ENCODE measurements at places on chromosomes 2 and 18. TPM values are rescaled to one million over a fixed set of nuclear protein-coding genes. Genes with fewer than 3 reads are reported as not detected.

- peaks cover 2% of the 10 kb centered on the region for H3K4me1 ChIP-seq
- no peak overlapping the region for H3K4me3 ChIP-seq
- H3K27ac ChIP-seq, result no peak overlapping the region
- no peaks in the 10 kb centered on the region for H3K27me3 ChIP-seq
- no peak for DNase-seq
Measured at GRCh38 chr2:54227798-54228197, 28.2 kb downstream of the TSPYL6 start.

DNA sequence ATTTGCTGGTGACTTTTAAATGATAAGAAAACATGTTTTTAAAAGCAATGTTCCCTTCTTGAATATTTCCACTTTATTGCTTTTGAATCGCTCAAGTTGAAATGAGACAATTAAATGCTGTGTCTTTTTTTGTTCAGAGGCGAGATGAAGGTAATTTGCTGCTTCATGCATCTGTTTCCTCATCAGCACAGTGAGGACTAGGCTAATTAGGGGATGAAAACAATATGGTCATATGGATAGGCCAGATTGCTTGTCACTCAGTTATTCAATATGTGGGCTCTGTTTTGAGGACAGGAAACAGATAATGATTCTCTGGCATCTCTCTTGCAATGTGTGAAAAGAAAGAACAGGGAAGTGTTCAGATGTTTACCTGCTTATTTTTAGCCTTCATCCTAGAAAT, 61.0 kb downstream of the ERBB4 start:
- H3K27ac ChIP-seq, result no peak overlapping the region
- H3K36me3 ChIP-seq, result no peaks in the 10 kb centered on the region
- no peaks in the 10 kb centered on the region for H3K4me1 ChIP-seq
- H3K4me3 ChIP-seq, result no peak overlapping the region
- H3K27me3 ChIP-seq, result no peaks in the 10 kb centered on the region
- no peak for DNase-seq

- H3K36me3 ChIP-seq, result no peaks in the 10 kb centered on the region
- DNase-seq, result no peak
- no peaks in the 10 kb centered on the region for H3K4me1 ChIP-seq
- H3K4me3 ChIP-seq, result no peak overlapping the region
Measured at GRCh38 chr18:22267697-22268096, 98.3 kb downstream of the GATA6 start.

CRYGC gene
- not detected for total RNA-seq

GRCh38 chr2:237722616-237723015, 76.0 kb upstream of the RBM44 start:
- peaks cover 57% of the 10 kb centered on the region for H3K4me1 ChIP-seq
- no peaks in the 10 kb centered on the region for H3K27me3 ChIP-seq
- H3K4me3 ChIP-seq, result no peak overlapping the region
- peaks cover 44% of the 10 kb centered on the region for H3K36me3 ChIP-seq
- DNase-seq, result no peak
- H3K27ac ChIP-seq, result no peak overlapping the region

DNA sequence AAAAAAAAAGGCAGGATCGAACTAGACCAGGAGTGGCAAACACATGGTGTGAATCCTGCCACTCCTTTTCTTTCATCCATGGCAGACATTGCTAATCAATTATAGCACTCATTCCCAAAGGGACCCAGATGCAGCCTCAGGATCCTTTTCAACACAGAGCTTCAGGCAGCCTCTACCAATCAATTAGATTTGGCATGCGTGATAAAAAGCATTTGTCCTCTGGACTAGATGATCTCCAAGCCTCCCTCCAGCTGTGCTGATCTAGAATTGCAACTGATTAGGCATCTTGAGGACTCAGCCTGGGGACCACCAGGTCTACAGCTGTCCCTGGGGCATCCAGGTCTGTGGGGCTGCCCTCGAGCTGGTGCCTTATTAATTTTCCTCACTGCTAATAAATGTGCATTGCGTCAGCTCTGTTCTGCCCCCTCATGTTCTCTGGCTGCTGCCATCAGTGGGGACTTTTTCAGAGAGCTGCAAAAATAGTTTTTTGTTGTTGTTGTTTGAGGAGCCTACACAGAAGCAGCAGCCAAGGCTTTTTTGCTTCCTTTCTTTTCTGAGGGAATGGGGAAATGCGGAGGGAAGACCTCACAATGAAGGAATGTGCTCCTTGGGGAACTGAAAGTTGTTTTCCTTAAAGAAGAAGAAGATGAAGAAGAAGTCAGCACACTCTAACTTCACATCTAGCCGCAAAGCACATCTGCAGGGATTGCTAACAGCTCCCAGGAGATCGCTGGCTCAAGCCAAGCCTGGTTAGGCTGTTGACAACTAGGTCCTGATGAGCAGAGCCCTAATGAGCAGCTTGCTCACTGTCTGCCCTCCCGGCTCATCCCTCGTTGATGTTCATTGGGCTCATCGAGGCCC, 8.8 kb upstream of the ATOH8 start:
- no peaks in the 10 kb centered on the region for H3K36me3 ChIP-seq
- H3K27me3 ChIP-seq, result peaks cover 32% of the 10 kb centered on the region
- H3K27ac ChIP-seq, result no peak overlapping the region

DNA sequence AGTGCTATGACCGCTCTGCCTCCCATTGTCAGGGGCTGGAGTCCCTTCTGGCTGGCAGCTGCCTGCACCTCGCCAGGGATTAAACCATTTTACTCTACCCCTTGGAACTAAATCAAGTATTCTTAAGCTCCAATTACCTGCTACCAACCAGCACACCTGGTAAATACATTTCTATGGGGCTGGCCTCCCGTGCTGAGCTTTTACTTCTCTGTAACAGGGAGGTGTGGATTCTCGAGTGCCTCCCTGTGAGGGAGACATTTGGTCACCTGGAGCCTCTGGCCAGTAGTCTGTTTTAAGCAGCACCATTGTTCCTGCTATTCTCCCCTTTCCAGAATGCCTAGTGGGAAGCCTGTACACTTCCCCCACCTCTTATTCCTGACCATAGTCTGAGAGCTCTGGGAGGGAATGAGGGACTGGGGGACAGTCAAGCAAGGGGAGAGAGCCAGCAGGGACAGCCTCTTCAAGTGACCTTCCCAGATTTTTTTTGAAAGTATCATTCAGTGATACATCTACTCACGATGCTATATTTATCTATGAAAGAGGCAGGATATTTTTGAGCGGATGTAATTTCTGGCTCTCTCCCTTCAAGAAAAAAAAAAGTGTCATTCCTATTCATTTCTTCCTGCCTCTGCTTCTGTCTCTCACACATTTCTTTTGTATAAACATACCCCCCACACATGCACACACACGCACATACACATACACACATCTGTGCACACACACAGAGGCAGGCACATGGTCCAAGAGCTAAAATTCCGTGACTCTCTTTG, 112.8 kb downstream of the CAPN13 start:
- no peak overlapping the region for H3K4me3 ChIP-seq
- no peaks in the 10 kb centered on the region for H3K36me3 ChIP-seq
- no peak overlapping the region for H3K27ac ChIP-seq
- no peak for DNase-seq
- no peaks in the 10 kb centered on the region for H3K27me3 ChIP-seq

TOGARAM2 gene
- 2.7 TPM for total RNA-seq

ZNF396 gene
- total RNA-seq, result 0.38 TPM

AQP12B gene
- not detected for total RNA-seq

TMEM237 gene
- total RNA-seq, result 14.3 TPM

- DNase-seq, result peak; percentile 52
- no peaks in the 10 kb centered on the region for H3K36me3 ChIP-seq
- H3K27me3 ChIP-seq, result peaks cover 17% of the 10 kb centered on the region
- H3K4me1 ChIP-seq, result peaks cover 8% of the 10 kb centered on the region
- no peak overlapping the region for H3K27ac ChIP-seq
- no peak overlapping the region for H3K4me3 ChIP-seq
Measured at GRCh38 chr18:58887613-58887963, 22.9 kb downstream of the ZNF532 start.

DNA sequence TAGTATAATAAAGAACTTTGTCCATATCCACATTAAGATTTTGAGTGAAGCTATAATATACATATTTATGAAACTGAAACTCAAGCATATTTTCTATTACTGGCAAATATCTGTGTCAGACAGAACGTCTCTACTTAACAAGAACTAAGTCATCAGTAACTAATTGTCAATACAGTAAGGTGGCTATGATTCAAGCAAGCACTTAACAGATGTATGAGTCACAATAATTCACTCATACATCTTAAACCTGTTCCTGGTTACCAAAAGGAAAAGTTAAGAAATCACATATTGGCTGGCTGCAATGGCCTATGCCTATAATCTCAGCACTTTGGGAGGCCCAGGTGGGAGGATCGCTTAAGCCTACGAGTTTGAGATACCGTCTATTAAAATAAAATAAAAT, 96.0 kb downstream of the SOS1 start:
- no peak overlapping the region for H3K4me3 ChIP-seq
- DNase-seq, result no peak
- H3K27me3 ChIP-seq, result no peaks in the 10 kb centered on the region
- H3K27ac ChIP-seq, result no peak overlapping the region
- H3K36me3 ChIP-seq, result peaks cover 12% of the 10 kb centered on the region

DNA sequence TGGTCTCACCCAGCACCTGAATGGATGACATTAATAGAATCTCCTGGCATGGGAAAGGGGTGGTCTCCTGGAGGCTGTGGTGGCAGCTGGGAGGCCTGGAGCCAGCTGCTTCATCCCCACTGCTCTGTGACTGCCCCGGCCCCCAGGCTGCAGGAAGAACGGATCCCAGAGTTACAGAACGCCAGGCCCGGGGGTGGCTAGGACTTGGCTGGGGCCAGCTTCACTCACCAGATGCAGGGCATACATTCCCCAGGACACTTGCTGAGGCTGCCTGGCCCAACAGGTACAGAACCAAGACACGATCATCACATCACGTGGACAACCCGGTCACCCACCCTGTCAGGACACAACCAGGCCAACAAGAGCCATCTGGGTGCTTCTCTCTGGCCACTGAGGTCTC, 178.6 kb upstream of the SALL3 start:
- H3K27me3 ChIP-seq, result no peaks in the 10 kb centered on the region
- no peak overlapping the region for H3K4me3 ChIP-seq
- no peak for DNase-seq
- H3K27ac ChIP-seq, result no peak overlapping the region
- H3K4me1 ChIP-seq, result no peaks in the 10 kb centered on the region

DNA sequence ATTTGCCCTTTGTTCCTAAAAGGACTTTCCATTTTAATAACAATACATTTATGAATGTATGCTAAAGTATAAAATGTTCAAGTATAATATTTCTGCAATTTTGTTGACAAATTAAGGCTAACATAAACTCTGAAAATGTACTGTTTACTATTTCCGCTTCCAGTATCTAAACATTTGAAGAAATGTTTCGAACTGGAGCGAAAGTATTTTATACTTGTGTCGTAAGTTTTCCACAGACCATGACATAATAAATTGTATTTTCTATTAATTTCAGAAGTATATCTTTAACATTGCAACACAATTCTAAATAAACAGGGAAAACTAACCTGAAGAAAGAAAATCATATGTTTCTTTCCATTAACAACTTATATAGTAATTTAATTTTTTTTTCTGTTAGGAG, 146.3 kb downstream of the CALCRL start:
- H3K4me1 ChIP-seq, result no peaks in the 10 kb centered on the region
- no peaks in the 10 kb centered on the region for H3K27me3 ChIP-seq
- no peaks in the 10 kb centered on the region for H3K36me3 ChIP-seq
- no peak overlapping the region for H3K27ac ChIP-seq

Data from activated CD8-positive, alpha-beta T cell treated with anti-CD3 and anti-CD28 coated beads for 36 hours (primary cell).